LNCaP clone FGC (cell line): ENCODE measurements at places on chromosomes 2 and 18.

DNA sequence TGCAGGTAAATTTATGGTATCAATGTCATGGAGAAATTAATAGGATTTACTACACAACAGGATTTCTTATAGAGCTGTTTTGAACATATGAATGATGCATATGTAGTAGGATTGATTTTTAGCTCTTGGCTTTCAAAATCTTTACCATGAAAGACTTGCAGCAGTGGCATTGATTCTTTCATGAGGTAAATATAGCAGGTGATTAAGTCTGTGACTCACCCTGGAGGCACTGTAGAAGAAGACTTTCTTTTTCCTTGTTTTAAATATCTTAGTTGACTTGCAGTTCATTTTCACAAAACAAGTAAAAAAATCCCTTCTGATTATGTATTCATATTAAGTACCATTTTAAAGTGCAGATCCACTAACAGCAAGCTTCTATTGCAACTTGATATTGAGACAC, 463.0 kb downstream of the FBXO15 start:
- DNase-seq, result no peak

DNA sequence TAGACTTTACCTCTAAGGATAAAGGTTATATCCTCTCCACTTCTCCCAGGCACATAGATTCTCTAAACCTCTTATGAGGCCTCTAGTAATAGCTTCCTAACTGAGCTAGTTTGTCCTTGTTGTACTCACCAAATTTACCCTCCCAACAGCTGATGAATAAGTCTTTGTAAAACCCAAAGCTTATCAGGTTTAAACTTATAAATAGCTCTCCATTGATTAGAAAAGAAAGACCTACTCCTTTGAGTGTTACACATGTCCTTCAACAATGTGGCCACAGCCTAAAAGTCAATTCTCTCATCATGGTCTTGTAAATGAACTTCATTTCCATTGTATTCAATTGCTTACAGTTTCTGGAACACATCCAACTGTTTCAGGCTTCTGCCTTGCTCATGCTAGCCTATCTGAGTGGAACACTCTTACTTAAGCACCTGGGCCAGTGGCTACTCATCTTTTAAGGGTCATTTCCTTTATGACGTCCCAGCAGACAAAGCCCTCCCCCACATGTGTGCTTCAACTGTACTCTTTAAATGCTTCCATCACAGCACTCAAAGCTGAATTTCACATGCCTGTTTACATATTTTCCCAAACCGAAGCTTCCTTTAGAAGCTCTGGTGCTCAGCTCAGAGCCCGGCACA, 131.6 kb downstream of the CDH2 start:
- no peak for DNase-seq

DNA sequence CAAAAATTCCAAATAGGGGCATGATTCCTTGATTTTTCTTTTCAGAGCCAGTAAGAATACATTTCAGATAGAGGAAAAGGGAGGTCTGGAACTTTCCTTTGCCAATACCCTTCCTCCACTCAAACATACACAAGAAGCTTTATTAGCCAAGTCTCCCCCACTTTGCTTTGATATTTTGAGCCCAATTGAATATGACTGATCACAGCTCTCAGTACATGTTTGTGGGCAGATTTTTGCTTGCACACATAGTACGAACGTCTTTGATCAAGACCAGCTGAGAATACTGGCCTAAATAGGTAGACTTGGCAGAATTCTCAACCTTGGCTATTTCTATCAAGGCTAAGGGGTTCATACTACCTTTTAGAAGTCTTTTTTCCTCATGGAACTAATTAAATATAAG, 148.8 kb upstream of the PGAP1 start:
- no peak for DNase-seq

- no peak for DNase-seq
Observed at GRCh38 chr18:2963048-2963447, 49.9 kb downstream of the LPIN2 start.

DNA sequence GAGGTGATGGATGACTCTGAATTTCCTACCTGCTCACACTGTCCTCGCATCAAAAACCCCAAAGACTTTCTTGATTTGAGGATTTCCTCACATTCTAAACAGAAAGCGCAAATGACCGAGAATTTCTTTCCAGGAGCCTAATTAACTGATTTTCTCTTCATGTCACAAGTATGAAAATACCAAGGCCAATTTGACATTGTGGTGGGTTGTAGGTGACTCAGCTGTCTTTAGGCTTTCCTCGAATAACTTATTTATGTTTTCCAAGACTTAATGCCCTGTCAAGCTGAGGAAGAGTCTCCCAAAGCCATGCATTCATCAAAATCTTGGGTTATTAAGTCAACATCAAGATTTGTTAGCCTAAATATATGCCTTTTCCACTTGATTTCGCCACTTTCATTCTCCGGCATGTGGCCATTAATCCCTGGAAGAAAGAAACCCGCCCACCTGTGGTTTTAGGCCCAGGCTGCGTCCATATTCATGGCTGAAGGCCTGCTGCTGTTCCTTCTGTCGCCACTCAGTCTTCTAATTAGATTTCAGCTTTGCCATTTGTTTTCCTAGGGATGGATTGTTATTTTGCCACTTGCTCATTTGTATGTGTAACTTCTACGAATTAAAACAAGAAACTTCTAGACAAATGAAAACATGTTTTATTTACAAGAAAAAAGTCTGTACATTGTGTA, 84.9 kb downstream of the ST6GAL2 start:
- no peak for DNase-seq

- no peak for DNase-seq
Observed at GRCh38 chr2:88184762-88185161, 14.6 kb downstream of the THNSL2 start.

DNA sequence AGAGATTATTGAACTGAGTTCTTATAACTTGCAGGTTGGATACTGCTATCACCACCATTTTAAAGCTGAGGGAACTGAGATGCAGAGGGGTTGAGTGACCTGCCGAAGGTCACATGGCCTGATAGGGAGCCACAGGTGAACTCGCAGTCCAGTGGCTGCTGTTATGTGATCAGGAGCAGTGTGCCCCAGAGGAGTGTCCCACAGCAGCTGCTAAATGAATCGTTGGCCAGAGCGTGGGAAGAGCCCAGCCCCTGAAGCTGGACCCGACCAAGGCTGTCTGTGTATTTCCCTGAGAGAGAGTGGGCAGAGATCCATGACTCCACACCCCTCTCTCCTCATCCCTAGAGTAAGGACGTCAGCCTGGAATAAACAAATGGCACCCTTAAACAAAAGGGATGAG, 26.7 kb upstream of the PRLH start:
- DNase-seq, result no peak

DNA sequence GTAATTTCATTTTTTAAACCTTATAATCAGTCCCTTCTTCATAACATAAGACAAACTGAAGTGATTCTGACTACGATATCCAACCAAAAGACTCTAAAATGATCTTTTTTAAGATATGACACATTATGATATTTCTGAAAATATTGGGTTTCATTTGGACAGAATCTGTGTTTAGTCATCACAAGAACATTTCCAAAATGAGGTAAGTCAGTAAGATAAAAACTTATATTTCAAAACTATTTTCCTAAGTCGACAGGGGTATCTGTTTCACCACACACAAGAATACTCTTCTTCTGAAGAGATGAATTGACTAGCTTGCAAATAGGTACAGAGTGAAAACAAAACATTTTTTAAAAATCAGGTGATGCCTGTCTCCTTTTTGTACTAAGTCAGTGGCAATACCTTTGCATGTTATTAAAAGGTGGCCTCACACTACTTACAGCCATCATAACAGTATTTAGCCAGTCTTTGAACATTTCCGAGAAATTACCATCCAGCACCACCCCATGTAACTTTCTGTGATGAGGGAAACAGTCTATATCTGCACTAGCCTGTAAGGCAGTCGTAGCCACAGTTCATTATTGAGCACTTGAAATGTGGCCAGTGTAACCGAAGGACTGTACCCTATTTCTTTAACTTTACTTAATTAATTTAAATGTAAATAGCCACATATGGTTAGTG, 13.5 kb downstream of the STK39 start:
- no peak for DNase-seq

DNA sequence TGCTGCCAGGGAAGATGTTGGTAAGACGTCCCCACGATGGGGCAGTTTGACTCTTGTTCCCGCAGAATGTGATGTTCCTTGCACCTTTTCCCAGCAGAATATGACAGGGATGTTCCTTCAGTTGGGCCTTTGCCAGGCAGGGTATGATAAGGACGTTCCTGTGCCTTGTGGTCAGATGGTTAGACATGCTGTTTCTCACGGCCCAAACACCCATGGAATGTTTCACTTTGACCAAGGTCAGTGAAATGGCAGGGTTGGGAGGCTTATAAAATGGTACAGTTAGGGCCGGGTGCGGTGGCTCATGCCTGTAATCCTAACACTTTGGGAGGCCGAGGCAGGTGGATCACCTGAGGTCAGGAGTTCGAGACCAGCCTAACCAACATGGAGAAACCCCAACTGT, 40.3 kb upstream of the YPEL5 start:
- DNase-seq, result no peak

GRCh38 chr2:26850505-26850904, 2.6 kb downstream of the DPYSL5 start:
- DNase-seq, result no peak

GRCh38 chr2:136990316-136990715, 225.0 kb downstream of the THSD7B start:
- DNase-seq, result no peak
